ENCODE measurements at places on chromosomes 6 and 20. TPM values are rescaled to one million over a fixed set of nuclear protein-coding genes. Genes with fewer than 3 reads are reported as not detected.

PGBD1 gene
- 1.8 TPM for polyA plus RNA-seq

TPD52L2 gene
- 130 TPM for polyA plus RNA-seq

RIPPLY2 gene
- polyA plus RNA-seq, result 0.24 TPM

DNA sequence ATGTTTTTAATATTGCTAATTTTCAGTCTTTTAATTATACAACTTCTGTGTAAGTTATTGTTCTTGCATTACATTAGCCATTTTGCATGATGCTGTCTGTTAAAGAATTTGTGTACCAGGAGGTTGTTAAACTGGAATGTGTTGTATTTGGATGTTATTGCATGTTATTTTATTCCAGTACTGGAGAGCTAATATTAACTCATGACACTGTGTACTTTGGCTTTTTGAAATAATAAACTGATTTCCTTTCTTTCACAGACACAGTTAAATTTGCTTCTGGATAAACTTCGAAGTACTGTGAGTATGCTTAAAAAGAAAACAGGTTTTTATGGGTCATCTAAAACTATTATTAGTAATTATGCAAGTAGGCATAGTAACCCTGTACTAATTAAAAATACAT, 121.3 kb downstream of the MYO6 start:
- no peaks in the 10 kb centered on the region for H3K27me3 ChIP-seq
- H3K27ac ChIP-seq, result no peak overlapping the region
- H3K4me3 ChIP-seq, result no peak overlapping the region
- DNase-seq, result no peak

DNA sequence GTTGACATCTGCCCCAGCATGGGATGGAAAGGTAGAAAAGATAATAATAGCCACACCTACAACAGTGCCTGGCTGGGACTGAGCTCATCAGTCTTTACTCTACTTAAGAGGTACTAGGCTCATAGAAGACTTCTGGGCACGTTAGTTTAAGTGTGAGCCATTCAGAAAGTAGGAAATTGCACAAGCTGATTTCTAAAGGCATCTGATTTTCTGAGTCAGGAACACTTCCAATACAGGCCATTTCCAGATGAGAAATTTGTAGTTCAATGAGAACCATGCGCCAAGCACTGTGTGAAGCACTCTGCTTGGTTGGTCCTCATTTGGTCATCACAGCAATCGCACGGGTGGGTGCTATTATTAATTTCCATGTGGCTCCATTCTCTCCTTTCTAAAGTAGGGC, 42.3 kb downstream of the MOCS1 start:
- H3K4me1 ChIP-seq, result peaks cover 12% of the 10 kb centered on the region
- no peak overlapping the region for H3K4me3 ChIP-seq
- no peaks in the 10 kb centered on the region for H3K27me3 ChIP-seq
- H3K27ac ChIP-seq, result no peak overlapping the region
- no peak for DNase-seq

DNA sequence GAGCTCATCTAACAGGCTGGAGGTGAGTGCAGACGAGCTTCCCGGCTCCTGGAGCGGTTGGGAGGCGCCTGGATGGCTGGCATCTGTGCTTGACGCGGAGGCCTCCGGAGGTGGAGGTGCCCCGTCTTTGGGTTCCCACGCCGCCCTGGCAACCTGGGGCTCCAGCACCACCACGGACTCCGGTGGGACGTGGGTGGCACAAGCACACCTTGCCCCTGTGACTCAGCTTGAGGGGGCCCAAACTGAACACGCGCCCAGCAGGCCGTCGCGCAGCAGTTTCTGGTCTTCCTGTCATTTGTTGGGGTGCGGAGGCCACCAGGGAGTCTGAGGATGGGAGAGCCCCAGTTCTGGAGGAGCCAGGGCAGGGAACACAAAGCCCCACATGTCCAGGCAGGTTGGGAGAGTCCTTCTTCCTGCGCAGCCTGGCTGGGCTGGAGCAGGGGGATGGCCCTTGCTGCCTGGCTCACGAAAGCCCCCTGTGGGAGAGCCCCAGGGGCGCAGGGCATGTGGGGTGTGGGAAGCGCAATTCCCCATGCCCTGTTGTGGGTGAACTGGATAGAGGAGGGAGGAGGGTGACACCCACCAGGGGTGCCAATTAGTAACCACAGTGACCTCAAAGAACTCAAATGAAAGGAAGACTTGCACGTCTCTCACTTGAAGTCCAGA, 1378.6 kb upstream of the DEFB115 start:
- H3K4me3 ChIP-seq, result no peak overlapping the region
- no peak overlapping the region for H3K27ac ChIP-seq
- H3K36me3 ChIP-seq, result no peaks in the 10 kb centered on the region
- no peak for DNase-seq

- no peaks in the 10 kb centered on the region for H3K27me3 ChIP-seq
- H3K4me3 ChIP-seq, result no peak overlapping the region
- no peak for DNase-seq
- H3K4me1 ChIP-seq, result no peaks in the 10 kb centered on the region
- no peaks in the 10 kb centered on the region for H3K36me3 ChIP-seq
These were observed 50.5 kb upstream of the TRIM26 start for GRCh38 chr6:30263734-30264133.

DNA sequence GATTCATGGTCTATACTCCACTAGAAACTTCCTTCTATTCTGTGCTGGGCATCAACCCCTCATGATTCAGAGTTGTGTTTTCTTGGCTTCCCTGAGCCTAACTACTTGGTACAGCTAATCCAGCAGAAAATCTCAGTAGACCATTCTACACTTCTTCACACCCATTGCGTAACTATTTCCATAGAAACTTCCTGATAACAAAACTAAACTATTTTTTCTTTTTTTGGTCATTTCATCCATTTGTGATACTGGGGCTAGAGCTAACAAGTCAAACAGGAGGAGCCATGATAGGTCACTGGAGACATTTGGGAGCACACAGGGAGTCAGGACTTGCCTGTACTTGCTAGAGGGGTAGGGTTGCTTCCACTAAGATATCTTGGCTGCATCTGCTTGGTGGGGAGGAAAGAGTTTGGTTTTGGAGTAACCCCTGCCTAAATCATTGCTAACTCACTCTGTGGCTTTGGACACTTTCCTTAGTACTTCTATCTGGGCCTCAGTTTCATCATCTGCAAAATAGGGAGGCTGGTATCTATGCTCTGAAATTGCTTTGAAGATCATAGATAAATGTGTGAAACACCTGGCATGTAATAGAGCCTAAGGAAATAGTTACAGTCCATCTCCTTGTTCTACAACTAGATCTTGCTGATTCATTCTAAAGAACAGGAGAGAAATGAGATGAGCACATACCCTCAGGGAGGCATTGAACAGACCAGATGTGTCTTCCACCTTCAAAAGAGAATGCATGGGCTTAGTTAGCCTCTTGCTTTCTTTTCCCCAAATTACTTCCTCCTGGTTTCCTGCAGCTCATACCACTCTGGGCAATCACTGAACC, 127.9 kb upstream of the ADGRF1 start:
- no peak overlapping the region for H3K4me3 ChIP-seq
- DNase-seq, result no peak
- peaks cover 3% of the 10 kb centered on the region for H3K4me1 ChIP-seq
- no peaks in the 10 kb centered on the region for H3K27me3 ChIP-seq

DNA sequence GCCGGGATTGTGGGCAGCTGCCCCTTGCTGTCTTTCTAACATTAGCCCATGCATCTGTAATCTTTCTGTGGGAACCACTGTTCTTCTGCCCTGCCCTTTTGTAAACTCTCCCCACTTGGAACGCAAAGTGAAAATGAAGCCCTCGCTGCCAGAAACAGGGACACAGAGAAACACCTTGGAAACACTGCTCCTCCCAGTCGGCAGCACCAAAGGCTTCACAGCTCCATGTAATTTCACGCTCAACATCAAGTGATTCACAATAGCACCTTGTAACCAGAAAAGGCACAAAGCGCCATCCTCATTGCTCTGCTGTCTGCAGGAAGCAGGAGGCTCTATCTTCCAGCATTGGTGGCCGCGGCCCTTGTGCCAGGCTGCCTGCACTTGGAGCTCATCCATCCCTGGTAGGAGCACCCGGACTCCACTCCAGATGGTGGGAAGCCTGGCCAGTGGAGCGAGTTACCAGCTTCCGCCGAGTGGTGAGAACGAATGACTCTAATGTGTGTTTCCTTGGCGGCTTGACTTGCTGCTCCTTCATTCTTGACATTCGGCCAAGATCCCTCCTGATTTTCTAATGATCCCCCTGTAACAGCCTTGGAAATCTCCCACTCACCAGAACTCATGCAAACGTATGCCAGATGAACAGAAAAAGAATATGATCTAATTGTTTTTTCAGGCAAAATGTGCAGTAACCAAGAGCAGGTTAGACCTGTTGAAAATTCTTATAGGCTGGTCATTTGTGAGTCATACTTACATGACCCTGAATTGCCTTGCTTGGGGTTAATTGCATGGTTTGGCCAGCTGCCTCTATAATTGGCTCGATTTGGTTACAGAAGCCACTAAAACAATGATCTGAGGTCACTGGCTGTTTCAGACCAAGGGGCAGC, 169.1 kb upstream of the CDYL start:
- no peaks in the 10 kb centered on the region for H3K36me3 ChIP-seq
- no peak overlapping the region for H3K4me3 ChIP-seq
- no peak overlapping the region for H3K27ac ChIP-seq
- DNase-seq, result peak; percentile 31
- peaks cover 5% of the 10 kb centered on the region for H3K4me1 ChIP-seq

DNA sequence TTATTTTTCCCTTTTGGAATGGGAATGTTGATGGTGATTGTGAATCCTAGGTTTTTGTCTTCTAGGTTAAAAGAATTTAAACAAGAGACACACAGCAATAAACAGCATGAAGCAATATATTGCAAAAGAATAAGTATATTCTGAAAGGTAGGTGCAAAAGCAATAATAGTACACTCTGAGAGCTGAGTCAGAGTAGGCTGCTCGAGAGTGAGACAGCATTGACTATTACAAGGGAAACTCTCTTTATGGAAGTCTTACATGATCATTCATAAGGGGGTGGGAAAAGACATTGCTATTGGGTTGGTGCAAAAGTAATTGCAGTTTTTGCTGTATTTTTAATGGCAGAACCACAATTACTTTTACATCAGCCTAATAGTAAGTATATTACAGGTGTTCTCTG, 25.0 kb downstream of the FBXO5 start:
- H3K27ac ChIP-seq, result no peak overlapping the region
- no peaks in the 10 kb centered on the region for H3K36me3 ChIP-seq
- H3K27me3 ChIP-seq, result no peaks in the 10 kb centered on the region
- DNase-seq, result no peak
- H3K4me3 ChIP-seq, result no peak overlapping the region
- H3K4me1 ChIP-seq, result no peaks in the 10 kb centered on the region

DNA sequence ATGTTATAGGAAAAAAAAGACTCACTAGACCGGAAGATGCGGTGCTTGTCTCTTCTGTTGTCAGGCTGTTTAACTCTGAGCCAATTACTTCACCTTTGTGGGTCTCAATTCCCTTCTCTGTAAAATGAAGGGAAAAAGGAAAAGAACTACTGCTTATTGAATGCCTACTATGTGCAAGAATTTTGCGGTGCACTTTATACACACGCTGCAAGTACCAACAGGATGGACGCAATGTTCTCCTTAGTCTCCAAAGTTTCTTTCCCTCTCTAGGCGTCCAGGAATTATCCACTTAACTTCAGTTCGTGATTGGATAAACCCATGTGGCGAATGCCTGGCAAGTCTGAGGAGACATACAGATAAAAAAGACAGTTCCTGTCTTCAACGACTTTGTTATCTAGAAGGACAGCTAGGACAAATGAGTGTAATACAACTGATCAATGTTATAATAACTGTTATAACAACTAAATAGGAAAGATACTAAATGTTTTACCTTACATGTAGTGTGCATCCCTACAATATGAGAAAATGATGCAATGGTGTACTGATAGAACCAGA, 69.0 kb upstream of the JARID2 start:
- no peak overlapping the region for H3K27ac ChIP-seq
- no peak for DNase-seq
- no peak overlapping the region for H3K4me3 ChIP-seq
- no peaks in the 10 kb centered on the region for H3K27me3 ChIP-seq
- H3K36me3 ChIP-seq, result no peaks in the 10 kb centered on the region

GRCh38 chr6:3427687-3428085, 29.2 kb downstream of the SLC22A23 start:
- peaks cover 12% of the 10 kb centered on the region for H3K4me1 ChIP-seq
- DNase-seq, result no peak
- H3K36me3 ChIP-seq, result no peaks in the 10 kb centered on the region
- no peaks in the 10 kb centered on the region for H3K27me3 ChIP-seq
- H3K27ac ChIP-seq, result no peak overlapping the region

DNA sequence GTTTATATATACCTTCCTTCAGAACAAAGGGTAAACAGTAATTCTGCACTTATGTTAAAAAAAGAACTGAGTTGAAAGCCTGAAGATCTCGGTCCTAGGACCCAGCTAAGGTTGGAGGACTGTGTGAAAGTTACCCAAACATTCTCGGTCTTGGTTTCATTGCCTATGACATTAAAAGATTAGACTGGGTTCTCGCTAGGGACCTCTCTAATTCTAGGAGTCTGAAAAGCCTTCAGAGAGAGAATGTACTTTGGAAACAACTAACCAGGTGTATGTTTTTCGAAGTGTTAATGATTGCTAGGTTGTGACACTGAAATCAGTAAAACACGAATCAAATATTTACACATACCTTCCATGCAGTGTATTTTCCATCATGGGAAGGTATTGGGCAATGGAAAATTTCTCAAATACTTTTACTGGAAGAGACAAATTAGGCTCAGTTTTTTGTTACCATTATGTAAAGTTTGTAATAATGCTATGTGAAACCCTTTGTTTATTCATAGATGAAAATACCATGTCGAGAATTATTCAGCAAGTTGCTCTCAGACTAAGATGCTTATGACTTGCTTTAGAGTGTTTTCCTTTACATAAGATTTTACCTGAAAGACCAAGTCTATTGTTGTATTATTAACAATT, 113.7 kb upstream of the LOC128125822 start:
- H3K36me3 ChIP-seq, result no peaks in the 10 kb centered on the region
- H3K4me3 ChIP-seq, result no peak overlapping the region
- H3K27me3 ChIP-seq, result no peaks in the 10 kb centered on the region
- peak overlapping the region; percentile 80 for H3K27ac ChIP-seq
- DNase-seq, result no peak
- no peaks in the 10 kb centered on the region for H3K4me1 ChIP-seq

DNA sequence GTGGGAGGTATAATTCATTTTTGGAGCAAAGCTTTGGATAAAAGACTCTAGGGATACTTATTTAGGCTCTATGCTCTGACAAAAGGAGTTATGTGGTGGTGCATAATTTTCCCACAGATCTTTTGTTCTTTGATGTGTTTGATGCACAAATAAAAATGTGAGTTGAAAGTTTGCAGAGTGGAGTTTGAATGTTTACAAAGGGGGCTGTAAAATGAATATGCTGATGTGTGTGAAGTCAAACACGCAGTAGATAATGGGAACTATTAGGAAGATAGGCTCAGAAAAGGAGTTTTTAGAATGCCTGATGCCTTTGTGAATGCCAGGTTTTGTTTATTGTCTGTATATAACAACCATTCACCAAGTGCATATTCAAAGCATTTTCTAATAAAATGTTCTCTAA, 545.0 kb upstream of the EPHA7 start:
- H3K4me1 ChIP-seq, result no peaks in the 10 kb centered on the region
- no peaks in the 10 kb centered on the region for H3K36me3 ChIP-seq
- DNase-seq, result peak; percentile 4
- no peak overlapping the region for H3K27ac ChIP-seq

- no peaks in the 10 kb centered on the region for H3K4me1 ChIP-seq
- H3K27ac ChIP-seq, result no peak overlapping the region
- H3K27me3 ChIP-seq, result no peaks in the 10 kb centered on the region
- no peak for DNase-seq
- H3K36me3 ChIP-seq, result no peaks in the 10 kb centered on the region
- no peak overlapping the region for H3K4me3 ChIP-seq
These were observed 82.2 kb upstream of the PMEPA1 start for GRCh38 chr20:57791966-57792365.

Data from lung (tissue), 17 donors.